T-helper 1 cell (primary cell): ENCODE measurements at places on chromosomes 7 and 10.
A peak's percentile ranks its signal among the peaks of the same experiment; 100 is the strongest.

- DNase-seq = no peak
Measured at GRCh38 chr10:33120700-33121099, 162.7 kb upstream of the ITGB1 start.

GRCh38 chr7:11436316-11436715, 395.7 kb downstream of the THSD7A start:
- DNase-seq = no peak

DNA sequence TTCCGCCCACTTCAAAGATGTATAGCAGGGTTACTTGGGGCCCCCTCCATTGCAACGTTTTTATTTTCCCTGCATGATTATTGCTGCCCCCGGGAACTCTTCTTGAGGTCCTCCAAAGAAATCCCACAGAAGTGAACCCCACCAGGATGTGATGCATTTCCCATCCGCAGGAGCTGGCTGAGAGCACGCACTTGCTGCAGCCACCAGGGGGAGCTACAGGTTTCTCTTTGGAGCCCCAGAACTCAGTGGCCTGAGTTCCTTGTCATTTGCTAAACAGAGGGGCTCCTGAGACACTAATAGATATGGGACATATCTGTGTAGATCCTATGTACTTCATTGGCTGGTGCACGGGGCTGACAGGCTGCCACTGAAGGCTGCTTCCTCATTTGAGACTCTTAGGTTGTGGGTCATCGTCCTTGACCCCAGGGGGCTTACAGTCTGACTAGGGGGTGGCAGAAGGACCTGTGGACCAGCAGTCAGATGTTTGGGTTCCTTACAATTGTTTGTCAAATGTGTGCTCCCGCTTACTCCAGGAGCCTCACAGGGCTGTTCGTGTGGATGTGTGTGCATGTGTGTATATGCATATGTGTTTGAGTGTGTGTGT, 52.3 kb upstream of the ENO4 start:
- peak; percentile 41 for DNase-seq

- no peak for DNase-seq
Measured at GRCh38 chr10:29455095-29455494, 166.2 kb downstream of the LYZL1 start.

- no peak for DNase-seq
Measured at GRCh38 chr7:79692015-79692414, 238.5 kb upstream of the MAGI2 start.

GRCh38 chr10:112330607-112331160, 43.2 kb upstream of the ACSL5 start:
- no peak for DNase-seq

GRCh38 chr7:121608785-121609184, 212.7 kb upstream of the FAM3C start:
- DNase-seq = no peak

GRCh38 chr7:33837356-33837851, 67.9 kb upstream of the BMPER start:
- no peak for DNase-seq

GRCh38 chr10:43262397-43262901, 4.4 kb downstream of the RASGEF1A start:
- no peak for DNase-seq

GRCh38 chr7:95777269-95777668, 4.9 kb downstream of the DYNC1I1 start:
- no peak for DNase-seq

GRCh38 chr7:29937132-29937531, 52.5 kb downstream of the SCRN1 start:
- DNase-seq = no peak

DNA sequence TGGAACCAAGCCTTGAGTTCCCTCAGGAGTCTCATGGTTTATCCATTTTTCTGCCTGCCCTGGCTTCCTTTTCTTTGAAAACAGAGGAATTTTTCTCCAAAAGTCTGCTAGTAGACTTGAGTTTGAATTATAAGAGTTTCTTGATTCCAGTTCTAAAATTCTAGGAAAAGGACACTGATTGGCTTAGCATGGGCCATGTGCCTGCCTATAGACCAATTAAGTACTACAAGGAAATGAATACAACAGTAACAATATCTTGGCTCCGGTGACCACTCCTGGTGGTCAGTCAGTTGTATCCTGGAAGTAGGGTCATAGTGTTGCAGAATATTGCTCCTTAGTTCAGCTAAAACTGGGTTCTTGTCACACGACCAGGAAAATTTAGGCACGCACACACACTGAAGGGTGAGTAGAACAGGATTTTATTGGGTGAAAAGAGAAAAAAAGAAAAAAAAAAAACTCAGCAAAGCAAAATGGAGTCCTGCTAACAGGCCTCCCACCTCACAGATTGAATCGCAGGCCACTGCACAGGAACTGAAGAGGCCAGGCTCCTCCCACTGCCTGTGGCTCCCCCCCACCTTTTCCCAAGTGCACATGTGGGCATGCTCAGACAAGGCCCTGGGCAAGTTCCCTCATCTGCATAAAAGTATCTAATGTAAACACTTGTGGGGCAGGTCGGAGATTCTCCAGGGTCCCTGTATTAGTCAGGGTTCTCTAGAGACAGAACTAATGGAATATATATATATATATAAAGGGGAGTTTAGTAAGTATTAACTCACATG, 155.1 kb downstream of the LYZL1 start:
- DNase-seq = no peak
